NCI-H2081 (cell line): ENCODE measurements at places on chromosomes 2 and 18.

DNA sequence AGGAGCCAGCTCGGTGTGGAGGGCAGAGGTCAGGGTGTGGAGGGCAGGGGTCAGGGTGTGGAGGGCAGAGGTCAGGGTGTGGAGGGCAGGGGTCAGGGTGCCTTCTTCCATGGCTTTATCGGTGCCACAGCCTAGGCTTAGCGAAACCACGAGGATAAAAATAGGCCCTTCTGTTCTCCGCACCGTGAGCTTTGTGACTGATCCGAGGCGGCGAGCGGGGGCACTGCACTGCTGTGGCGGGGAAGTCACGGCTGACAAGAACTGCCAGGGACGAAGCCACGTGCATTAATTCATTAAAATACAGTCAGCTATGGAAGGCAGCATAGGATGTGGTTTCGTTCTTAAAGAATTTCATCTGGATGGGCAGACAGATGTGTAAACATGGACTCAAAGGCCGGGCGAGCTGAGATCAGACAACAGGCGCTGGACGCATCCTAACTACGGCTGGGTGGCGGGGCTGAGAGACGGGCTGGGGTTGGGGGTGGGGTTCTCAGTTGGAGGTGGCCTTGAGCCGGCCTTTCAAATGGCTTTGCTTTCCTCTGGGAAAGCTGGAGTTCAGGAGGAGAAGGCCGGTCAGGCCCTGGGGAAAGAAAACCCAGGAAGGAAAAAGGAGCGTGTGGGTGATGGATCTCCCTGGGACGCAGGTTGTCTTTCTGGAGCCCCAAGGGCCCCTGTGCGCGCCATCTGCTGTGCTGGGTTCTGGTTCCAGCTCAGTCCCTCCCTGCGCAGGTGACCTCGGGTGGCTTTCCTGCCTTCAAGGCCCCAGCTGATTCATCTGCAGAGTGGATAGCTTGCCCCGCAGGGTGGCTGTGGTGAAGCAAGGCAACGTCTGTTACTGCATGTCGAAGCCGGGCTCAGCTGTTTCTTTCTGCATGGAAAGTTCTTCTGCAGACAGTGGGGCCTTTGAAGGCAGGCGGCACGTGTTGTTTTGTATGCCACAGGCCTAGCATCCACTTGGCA is 958 bp upstream of the ALLC start:
- no peak for DNase-seq

GRCh38 chr2:240781471-240782220 is 38.4 kb downstream of the KIF1A start:
- DNase-seq = no peak

- no peak for DNase-seq
Measured at GRCh38 chr2:55001716-55002115, 48.5 kb downstream of the RTN4 start.

DNA sequence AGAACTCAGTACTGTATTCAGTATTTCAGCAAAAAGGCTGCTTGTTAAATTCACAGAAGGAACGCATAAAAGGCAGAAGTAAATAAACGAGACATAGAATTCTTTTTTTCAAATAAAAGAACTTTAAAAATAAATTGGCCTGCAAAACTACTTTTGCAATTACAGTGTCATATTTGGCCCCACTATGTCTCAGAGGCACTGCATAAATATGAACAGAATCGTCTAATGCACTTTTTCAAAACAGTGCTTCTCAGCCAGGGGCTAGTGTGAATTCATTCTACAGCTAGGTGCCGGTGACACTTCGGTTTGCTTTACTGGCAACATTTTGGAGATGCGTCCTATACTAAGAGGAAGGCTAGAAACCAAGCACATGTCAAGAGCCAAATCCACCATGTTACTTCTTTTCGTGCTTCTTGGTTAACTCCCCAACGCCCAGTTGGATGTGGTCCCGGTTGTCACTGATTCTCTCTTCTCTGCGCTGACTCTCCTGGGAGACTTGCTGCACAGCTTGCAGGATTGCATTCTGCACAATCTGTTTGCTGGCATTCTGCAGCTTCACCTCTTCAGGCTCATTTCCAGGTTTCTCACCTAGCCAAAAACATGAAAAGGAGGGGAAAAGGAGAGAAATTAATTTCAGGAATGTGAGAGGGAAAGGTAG is 51.8 kb downstream of the AKAIN1 start:
- no peak for DNase-seq

GRCh38 chr2:182259629-182260150 is 167.1 kb downstream of the PDE1A start:
- DNase-seq = no peak

DNA sequence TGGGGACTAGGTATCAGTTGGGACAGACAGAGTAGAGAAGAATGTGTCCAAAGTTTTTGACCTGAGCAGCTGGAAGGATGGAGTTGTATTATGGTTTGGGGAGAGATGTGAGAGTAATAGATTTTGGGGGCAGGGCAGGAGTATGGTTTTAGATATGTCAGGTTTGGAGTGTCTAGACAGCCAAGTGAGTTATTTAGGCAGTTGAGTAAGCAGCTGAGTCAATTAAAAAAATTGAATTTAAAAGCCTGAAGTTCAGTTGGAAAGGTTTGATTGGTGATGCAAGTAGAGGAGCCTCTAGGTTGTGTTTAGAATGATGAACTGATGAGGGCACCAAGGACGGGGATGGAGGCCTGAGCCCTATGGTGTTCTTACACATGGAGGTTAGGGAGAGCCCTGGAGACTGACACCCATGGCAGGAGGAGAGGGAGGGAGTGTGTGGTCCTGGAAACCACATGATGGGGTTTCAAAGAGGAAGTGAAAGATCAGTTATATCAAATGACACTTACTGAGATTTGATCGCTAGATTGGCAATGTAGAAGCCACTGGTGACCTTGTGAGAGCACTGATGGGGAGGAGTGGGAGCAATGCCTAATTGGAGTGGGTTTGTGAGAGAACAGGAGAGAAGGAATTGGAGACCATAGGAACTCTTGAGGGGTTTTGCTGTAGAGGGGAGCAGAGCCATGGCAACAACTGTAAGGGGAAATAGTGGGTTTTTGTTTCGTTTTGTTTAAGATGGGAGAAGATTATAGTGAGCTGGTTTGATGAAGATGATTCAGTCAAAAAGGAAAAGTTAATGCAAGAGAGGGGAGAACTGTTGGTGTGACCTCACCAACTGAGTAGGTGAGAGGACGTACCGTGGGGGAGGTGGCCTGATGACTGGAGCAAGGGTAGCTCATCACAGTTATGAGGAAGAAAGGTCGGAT is 10.3 kb downstream of the ITGA6 start:
- no peak for DNase-seq

DNA sequence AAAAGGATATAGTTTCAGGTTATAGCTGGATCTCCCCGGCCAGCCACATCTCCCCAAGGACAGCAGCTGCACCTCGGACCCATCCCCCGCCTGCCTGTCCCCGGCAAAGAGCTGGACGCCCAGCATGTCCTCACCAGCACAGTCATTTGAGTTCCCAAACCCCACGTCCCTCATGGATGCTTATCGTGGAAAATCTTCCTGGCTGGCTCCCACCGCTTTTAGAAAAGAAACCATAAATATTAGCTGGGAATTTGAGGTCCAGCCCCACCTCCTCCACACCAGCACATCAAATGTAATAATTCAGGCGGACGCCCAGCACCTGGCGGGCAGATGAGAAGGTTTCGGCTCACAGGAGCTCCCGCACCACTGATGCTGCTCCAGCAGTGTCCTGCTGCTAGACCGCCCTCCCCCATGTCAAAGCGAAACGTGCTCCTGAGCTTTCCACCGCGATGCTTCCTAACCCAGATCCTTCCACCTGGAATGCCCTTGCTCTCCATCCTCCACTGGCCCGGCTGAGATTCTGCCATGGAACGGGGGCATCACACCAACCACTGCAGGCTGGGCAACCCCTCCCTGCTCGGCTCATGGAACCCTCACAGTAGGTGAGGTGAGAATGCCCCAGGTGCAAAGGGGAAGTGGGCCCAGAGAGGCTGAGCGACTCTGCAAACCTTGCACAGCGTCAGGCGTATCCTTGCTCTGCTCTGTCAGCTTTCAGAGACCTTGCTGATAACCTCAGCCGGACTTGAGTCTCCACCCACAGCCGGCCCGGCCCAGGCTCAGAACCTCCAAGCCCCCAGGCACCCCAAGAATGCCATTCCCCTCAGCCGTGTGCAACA is 71.5 kb upstream of the GPC1 start:
- no peak for DNase-seq

DNA sequence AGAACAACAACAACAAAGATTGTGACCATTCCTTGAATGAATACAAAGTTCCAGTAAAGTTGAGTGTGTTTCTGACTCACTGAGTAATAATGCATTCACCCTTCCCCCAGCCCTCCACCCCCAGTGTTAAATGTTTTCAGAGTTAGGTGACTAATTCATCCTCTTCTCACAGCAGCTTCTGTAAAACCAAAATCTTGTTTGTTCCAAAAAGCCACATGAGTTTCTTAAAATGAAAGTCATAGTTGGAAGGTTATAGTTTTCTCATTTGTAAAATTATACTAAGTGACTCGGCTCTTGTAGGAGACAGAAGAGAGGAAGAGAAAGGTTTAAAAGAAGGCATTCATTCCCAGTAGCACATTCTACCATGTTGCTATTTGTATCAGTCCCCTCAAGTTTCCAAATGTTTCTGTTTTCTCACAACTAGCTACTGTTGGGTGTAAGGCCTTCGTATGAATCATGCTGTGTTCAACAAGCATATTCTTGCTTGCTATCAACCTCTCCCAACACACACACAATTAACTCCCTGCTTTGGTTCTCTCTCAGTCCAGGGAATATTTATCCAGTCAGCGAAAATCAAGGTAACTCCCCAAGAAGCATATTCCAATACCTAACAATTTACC is 75.3 kb downstream of the MBD2 start:
- no peak for DNase-seq

DNA sequence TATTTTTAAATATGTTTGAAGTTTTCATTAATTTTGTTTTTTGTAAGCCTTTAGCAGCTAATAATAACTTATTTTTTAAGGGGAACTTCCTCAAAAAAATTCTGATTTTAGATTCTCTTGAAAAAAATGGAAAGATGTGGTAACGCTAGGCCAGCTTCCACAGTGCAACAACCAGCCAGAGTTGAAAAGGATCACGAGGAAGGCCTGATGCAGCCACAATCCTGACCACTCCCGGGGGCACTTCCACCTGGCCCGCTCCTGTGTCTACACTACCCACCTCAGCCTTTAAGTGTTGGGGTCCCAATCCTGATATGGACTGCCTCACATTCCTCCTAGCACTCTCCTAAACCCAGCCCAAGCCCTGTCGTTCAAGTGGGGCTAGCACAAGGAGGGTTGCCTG is 101.1 kb downstream of the TMEM17 start:
- DNase-seq = no peak

- DNase-seq = no peak
Measured at GRCh38 chr2:85584857-85585780, 888 bp downstream of the VAMP5 start.
